ENCODE measurements at places on chromosomes 6 and 20.

DNA sequence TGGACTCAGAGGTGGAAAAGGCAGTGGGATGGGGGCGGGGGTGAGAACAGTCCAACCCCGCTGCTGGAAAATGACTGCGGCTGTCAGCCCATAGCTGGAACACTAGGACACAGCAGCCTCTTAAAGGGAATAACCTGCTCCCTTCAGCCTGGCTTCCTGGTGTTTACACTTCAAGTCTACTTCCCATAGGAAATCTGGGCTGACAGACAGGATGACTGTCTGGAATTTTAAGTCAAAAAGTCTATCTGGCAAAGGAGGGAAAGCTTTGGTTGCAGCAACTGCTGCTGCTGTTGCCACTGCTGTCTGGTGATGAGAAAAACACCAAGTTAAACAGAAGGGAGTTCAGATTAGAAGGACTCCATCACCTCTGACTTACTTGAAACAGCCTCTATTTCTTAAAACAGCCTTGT is 44.9 kb downstream of the TNFRSF21 start:
- DNase-seq = no peak

- no peak for DNase-seq
Observed at GRCh38 chr20:50932016-50932485, 814 bp upstream of the ADNP start.

- DNase-seq = no peak
Observed at GRCh38 chr6:102402635-102403329, 1009.3 kb downstream of the GRIK2 start.

DNA sequence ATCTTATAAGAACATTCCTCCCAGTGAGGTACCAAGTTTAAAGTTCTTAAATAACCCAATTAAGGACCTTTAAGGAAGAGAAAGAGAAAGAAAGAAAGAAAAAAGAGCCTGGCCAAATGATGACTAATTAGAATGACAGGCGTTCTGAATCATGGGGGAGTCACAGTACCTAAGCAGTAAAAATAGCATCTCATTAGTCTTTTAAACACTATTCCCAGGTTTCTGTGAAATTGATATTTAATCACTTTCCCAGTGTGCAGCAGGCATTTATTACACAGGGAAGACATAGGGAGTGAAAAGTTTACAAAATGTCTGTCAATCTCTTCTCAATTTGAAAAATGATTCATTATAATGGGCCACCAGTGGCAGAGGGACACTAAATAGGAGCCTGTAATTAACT is 251.4 kb upstream of the MANEA start:
- peak; percentile 55 for DNase-seq

DNA sequence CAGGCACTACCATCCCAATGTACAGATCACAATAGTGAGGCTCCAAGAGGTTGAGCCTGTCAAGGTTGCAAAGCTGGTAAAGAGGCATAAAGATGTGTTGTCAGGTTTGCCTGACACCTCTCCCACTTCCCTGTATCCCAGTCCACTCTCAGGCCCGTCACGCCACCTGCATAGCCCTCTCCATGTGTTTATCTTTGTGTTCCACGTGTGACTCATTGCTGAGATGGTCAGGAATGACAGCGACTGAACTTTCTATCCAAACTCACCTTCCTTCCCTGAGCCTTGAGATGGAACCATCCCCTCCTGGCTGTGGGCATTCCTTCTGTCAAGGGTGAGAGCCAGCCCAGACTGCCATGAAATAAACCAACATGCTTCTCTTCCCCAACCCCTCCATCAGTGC is 578.3 kb downstream of the PTPRT start:
- no peak for DNase-seq

DNA sequence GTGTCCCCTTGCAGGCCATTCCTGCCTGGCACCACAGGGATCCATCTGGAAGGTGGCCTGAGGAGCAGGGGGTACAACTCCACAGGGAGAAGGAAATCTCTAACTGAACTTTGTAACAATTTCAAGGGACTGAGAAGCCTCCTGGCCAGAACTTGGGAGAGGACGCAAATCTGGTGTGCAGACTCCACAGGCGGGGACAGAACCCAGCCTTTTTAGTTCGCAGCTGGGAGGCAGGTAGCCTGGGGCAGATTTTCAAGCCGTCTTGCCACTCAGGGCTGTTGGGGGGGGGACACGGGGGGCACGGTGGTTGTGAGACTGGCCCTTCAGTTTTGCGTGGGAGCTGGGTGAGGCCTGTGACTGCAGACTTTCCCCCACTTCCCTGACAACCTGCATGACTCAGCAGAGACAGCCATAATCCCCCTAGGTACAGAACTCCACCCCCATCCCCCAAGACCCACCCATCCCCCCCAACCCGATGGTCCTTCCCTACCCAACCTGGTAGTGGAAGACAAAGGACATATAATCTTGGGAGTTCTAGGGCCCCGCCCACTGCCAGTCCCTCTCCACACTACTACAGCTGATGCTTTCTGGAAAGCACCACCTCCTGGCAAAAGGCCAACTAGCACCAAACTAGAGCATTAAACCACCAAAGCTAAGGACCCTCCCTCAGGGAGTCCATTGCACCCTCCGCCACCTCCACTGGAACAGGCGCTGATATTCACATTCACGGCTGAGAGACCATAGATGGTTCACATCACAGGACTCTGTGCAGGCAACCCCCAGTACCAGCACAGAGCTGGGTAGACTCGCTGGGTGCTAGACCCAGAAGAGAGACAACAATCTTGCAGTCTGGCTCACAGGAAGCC is 3.0 kb upstream of the HUS1B start:
- no peak for DNase-seq
